ENCODE measurements at places on chromosomes 1 and 21.

GRCh38 chr1:198265073-198265661 lies 108.4 kb downstream of the NEK7 start:
- DNase-seq = no peak

DNA sequence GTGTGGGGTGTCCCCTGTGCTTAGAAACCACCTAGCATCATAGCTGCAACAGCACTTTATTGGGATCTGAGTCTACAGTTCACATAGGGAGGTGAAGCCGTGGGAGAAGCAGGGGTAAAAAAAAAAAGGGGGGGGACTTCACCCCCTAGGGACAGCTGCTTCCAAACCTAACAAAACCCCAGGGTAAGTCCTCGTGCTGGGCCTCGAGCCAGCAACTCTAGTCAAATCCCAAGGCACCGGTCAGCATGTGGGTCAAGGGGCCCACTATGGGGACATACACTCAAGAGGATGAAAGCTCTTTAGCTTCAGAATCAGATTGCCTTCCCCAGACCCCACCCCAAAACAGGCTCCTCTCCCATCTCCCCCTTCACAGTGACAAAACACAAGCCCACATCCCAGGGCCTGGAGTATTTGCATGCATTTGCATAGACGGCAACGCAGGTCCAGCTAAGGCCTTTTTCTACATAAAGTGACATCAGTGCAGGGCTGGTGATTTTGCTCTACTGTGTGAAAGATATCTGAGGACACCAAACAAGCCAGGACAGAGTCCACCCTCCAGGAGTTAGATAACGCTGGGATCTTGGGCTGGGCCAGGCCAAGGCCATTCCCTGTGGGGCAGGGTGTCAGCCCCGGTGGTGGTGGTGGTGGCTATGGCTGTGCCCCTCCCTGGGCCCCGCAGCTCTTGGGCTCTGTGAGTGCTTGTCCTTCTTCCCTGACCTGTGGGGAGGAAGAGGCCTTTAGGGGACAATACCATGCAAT lies 8.1 kb upstream of the PMVK start:
- DNase-seq = no peak

DNA sequence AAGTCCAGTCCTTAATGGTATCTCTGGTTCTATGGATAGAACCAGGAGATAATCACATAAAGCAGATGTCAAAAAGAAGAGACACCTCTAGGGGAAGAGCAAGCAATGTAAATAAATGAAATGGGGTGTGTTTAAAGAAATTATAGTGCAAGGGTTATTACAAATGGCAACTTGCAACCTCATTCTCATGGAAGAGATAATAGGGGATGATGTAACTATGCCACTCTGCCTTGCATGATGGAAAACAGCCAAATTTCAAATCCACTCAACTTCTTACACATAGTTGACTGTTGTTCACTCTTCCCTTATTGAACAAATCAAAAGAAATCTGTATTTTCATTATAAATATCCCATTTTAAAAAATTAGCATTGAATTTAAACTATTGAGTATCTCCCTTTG lies 274.0 kb upstream of the TMPRSS15 start:
- DNase-seq = no peak

DNA sequence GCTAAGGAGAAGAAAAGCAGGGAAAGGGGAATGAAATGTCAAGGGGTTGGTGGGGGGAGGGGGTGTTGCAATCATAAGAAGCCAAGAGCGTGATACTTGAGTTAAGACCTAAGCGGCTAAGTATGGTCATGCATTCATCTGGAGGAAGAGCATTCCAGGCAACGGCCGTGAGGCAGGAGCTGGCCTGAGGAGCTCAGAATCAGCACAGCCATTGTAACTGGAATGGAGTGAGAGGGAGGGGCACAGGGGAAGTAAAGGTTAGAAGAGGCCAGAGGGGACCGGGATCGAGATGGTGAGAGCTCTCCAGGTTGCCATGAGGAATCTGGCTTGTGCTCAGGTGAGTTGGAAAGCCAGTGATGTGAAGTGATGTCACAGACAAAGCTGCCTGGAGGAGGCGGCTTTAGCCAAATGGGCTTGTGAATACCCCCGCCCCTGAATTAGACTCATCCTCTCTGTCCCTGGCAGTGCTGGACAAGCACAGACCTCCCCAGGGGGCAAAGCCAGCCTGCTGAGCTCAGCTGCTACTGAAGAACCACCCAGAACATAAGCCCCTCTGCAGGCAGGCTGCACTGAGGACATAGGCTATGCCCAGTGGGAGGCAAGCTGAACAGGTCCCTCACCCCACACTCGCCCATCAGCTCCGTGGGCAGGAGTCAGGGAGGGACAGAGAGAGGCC lies 61.1 kb upstream of the LAPTM5 start:
- DNase-seq = no peak

GRCh38 chr21:27369978-27370571 lies 403.2 kb upstream of the ADAMTS5 start:
- DNase-seq = no peak

Measured in NCI-H1092 treated with DMSO at 0.1 percent for 48 hours (cell line).